GM13976 (cell line): ENCODE measurements at places on chromosomes 3 and 15.

- no peak for DNase-seq
These were observed 22.8 kb downstream of the MESP1 start for GRCh38 chr15:89728254-89728653.

DNA sequence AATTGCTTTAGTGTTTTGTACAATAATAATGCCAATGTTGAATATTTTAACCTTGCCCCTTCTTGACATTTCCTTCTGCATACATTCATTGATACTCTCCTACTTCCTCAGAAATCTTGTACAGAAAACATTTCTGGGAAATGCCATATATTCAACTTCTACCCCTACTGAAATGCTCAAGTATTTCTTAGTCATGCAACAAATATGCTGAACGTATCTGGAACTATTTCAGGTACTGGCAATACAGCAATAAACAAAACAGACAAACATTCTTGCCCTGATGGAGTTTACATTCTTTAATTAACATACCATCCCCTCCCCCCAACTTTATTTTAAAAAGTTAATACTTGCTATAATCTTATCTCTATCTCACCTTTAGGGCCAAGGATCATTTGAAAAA is 147.2 kb downstream of the STAG1 start:
- DNase-seq = no peak

GRCh38 chr3:45986303-45986982 is 9.2 kb downstream of the FYCO1 start:
- DNase-seq = no peak

DNA sequence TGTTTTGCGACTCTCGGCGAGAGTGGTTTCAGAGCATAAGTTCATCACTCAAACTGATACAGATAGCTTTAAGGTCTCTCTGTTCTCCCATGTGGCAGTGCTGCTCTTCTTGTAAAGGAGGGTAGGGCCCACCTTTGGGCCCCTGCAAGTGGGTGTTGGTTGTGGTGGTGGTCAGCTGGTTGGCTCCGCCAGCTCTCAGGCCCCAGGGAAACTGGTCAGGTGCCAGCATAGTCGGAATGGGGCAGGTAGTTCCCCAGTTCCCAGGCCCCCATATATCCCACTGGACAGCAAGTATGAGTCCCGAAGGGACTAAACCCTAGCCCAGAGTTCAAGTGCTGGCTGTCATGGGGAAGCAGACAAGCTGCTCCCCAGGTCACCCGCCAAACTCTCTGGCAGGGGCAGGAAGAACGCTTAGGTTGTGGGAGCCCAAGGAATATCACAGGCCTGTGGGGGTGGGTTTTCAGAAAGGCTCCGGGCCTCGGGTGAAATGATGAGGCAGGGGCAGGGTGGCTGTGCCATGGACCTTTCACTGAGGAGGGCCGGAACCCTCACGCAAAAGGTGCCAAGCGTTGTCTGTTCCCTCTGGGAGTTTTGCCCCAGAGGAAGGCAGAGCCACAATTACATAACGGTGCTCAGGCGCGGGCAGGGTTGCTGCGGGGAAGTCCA is 185.1 kb downstream of the EFHB start:
- no peak for DNase-seq

GRCh38 chr3:134372396-134373270 is 1.6 kb downstream of the AMOTL2 start:
- DNase-seq = no peak

- DNase-seq = no peak
These were observed 46.3 kb upstream of the VPS8 start for GRCh38 chr3:184765730-184766074.

DNA sequence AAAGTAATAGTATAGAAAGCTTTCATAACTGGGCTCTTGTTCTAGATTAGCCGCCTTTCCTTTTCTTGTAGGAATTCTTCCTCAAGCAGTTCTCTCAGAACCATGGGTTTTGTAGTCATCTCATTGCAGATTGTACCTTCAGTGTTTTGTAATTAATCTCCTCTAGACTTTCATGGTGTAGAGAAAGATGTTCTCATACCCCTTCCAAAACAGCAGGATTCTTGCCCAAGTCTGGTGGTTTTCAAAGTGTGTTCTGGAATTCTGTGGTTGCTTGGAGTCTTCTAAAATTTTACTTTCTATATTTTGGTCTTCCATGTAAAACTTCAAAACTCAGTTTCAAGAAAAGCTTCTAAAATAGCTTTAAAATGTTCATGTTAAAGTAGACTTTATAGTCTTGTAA is 293.8 kb downstream of the PTPRG start:
- no peak for DNase-seq

- DNase-seq = no peak
These were observed 337.4 kb upstream of the C2CD4B start for GRCh38 chr15:62502451-62502850.

- DNase-seq = no peak
These were observed 183.0 kb downstream of the SUCNR1 start for GRCh38 chr3:152056481-152056880.

GRCh38 chr15:91552555-91552954 is 301.0 kb upstream of the SLCO3A1 start:
- DNase-seq = no peak

DNA sequence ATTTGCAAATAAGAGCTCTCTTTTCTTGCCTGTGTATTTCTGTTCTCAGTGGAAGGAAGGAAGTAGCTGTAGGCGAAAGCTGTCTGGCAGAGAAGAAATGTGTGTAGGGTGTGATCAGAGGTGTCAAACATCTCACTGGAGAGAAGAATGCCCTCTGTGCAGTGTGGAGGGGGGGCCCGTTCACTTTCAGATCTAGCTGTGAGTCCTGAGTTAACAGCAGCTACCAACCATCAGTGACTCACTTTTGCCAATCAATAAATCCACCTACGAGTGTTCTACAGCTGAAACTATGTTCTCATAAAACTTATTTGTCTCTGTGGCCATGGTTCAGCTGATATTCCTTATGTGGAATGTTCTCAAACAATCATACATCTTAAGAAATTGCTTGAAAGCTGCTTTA is 103.7 kb downstream of the FRMD4B start:
- DNase-seq = peak; percentile 25

DNA sequence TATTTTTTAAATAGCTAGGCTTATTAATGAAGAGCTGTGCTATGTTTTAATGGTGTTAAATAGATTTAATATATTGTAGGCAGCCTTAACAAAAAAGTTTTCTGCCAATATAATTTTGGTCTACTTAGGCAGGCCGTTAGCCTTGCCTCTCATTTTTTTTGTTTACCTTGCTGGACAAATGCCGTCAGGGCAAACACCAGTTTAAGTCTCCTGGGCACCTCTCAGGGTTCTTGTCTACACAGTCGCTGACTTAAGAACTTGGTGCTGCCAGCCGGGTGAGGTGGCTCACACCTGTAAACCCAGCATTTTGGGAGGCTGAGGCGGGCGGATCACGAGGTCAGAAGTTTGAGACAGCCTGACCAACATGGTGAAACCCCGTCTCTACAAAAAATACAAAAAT is 153.3 kb downstream of the ULK4 start:
- DNase-seq = no peak

DNA sequence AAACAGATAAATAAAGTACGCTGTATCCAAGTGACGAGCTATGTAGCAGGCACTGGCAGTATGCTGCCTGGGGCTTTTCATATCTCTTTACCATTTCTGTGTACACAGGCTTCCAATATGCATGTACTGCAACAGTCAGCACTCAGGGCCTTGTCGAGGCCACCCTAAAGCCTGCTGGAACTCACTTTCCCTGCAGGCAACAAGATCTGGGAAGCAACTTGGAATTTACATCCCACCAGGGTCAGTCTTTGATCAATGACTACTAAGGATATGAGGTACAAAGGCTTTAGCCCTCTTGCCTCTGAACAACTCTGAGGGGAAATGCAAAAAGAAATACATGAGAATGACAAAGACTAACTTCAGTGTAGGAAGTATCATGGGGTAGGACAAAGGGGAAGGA is 101.8 kb upstream of the ARL6 start:
- DNase-seq = no peak

DNA sequence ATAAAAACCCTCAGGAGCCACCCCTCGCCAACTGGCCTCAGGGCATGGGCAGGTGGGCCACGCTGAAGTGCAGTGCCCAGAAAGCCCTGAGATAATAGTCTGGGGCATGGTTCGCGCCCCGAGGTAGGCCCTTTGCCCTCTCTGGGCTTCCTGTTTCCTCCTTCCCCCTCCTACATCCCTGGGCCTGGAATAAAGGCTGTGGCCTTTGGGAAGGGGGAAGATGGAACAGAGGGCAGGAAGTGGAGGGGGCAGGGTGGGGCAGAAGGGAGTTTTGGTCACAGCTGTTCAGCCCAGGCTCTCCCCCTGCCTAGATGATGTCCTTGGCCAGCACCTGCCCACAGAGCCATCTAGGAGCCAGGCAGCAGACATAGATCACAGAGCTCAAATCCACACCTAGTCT is 11.3 kb downstream of the CSRNP1 start:
- DNase-seq = no peak

DNA sequence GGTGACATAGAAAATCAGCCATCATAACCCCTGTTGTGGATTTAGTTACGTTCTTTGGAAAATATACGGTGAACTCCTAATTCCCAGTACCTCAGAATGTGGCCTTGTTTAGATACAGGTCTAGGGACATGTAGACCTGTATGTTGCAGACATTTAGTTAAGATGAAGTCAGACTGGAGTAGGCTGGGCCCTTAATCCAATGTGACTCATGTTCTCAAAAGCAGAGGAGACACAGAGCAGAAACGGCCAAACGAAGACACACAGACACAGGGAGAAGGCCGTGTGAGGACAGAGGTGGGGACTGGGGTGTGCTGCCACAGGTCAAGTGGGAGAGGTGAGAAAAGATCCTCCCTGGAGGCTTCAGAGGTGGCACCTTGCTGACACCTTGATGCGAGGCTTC is 119.0 kb upstream of the PROK2 start:
- no peak for DNase-seq

DNA sequence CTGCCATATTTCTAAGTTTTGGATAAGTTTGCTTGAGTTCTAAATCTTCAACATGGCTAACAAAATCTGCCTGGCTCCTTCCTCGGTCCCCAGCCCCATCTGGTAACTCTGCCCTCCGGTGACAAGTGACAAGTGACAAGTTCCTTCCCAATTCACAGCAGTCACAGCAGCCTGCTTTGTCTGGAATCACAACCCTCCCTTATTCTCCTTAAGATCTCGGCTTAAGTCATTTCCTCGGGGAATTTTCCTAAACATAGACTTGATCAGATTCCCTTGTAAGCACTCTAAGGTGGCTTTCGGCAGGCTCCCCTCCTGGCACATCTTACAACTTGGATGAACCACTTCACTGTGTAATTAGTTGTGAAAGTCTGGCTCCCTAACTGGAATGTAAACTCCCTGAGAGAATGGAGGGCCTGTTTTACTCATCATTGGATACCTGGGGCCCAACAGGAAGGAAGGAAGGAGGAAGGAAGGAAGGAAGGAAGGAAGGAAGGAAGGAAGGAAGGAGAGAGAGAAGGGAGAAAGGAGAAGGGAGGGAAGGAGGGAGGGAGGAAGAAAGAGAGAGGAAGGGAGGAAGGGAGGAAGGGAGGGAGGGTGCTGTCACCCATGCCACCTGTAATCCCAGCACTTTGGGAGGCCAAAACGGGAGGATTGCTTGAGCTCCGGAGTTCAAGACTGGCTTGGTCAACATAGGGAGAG is 126.4 kb downstream of the SHQ1 start:
- DNase-seq = no peak

DNA sequence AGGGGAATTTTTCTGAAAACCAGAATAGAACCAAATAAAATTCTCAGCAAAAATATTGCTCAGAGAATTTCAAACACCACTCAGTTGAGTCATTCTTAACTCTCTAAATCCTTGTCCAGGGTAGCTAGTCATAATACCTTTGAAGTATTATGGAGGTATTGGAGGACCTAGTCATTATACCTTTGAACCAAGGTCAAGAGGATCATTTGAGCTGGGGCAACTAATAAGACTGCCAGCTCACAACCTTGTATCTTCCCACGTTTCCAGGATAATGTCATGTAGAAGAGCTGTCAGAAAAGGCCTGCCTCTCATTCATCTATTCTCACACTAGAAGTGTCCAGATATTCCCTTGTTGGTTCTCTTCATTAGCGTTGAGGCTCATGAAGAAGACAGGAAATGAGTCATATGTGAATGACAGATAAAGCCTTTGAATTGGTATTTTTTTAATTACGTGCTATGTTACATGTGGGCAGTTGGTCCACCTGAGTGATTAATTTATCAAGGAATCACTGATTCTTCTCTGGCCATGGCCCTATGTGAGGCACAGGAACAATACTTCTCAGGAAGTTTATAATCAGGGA is 48.3 kb downstream of the TOPAZ1 start:
- DNase-seq = no peak

- DNase-seq = no peak
These were observed 17.8 kb downstream of the LRIG1 start for GRCh38 chr3:66483006-66483405.

DNA sequence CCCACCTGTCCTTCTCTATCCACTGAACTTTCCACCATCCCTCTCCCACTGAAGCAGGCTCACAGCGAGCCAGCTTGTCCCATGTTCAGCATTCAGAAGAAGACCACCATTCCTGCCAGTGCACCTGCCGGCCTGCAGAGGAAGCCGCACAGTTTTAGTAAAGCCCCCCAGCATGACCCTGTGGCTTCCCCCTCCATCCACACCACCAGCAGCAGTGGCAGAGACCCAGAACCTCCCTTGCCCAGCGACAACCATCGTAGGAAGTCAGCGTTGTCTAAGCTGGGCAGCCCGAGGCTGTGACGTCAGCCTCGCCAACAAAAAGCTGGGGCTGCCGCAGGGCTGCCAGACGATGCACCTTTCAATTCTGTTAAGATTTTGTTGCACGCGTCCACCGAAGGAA is 66.6 kb upstream of the TAMM41 start:
- DNase-seq = no peak

DNA sequence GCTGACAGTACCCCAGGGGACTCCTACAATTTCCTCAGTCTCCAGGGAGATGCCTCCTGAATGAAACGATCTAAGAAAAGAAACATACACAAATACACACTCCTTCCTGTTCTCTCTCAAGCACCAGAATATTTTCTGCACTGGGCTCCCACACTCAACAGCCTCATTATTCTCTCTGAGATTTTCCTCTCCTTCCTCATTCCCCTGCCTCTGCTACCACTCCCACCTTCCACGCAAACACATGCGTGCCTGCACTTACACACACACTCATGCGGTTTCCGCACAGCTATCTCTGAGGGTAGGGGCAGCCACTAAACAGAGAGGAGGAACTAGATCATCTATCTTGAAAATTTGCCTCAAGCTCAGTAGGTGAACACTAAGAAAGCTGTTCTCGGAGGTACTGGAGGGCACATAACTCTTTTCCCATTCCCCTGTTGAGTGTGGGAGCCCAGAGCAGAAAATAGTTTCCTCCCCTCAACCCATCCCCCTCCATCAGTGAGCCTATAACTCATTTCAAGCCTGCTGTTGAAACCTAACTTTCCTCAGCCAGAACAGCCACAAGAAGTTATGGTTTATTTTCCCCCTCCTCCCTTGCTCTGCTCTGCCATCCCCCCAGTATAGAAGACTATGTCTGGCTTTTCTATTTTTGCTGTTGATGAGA is 30.5 kb upstream of the TIPARP start:
- peak; percentile 29 for DNase-seq

GRCh38 chr3:150515210-150515609 is 31.1 kb downstream of the SERP1 start:
- DNase-seq = no peak

DNA sequence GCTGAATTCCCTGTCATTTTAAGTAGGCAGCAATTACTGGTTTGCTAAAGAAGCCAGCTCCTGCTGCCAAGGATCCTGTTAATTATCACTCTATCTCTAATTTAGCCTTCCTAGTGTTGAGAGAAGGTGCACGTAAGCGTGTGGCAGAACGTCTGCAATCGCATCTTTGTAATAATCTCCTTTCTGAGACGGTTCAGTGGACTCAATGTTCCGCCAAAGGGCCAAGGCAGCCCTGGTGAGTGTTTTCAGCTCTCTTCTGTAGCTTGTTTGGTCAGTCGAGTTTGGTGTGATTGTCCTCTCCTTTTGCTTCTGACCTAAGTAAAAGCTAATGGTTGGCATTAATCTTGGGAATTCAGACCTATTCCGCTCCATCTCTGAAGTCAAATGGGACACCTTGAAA is 24.2 kb downstream of the MITF start:
- no peak for DNase-seq
